NCI-H460 (cell line): ENCODE measurements at places on chromosomes 1 and 21. TPM values are rescaled to one million over a fixed set of nuclear protein-coding genes. Genes with fewer than 3 reads are reported as not detected.

Gene TRAF5
- total RNA-seq, result 12.3 and 15.1 TPM in 2 replicates

- DNase-seq, result no peak
These were observed 348.2 kb upstream of the DUSP10 start for GRCh38 chr1:222090103-222090502.

- no peak for DNase-seq
These were observed 30.1 kb upstream of the PLD5 start for GRCh38 chr1:242554577-242554976.

- no peak for DNase-seq
These were observed 38.7 kb upstream of the DESI2 start for GRCh38 chr1:244614113-244614836.

- peak; percentile 86 for DNase-seq
These were observed 27.7 kb upstream of the DYRK1A start for GRCh38 chr21:37338671-37339551.

DNA sequence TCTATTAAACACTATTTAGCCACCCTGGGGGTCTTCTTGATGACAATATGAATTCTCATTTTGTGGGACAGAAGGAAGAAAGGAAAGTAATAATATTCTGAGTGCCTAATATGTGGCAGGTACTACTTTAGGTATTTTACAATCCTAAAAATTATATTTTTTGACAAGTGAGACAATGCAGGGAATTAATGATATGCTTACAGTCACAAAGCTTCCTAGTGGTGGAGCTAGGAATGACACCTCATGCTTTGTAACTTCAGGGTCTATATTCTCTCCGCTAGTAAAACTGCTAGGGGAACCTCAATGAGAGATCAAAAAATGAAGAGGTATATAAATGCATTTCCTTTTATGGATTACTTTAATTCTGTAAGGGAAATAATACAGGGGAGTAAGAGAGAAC lies 44.3 kb downstream of the TPR start:
- no peak for DNase-seq

Gene PKP1
- total RNA-seq, result 0.03 and 0.07 TPM in 2 replicates

- no peak for DNase-seq
These were observed 40.4 kb downstream of the UBASH3A start for GRCh38 chr21:42443876-42444744.

DNA sequence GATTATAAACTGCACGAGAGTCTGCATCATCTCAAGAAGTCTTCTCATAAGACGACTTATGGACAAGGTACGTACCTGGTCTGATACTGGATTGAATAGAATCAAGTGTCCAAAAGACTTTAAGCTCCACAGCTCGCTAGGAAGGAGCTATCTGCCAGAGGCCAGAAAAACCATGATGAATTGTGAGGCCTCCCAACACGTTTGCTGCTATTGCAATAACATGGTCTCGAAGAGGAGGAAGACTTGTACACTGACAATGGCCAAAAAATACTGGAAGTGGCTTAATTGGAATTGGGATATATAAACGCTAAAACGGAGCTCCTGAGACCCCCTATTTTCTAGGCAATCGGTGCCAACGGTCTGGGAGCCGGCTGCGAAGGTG lies 534 bp downstream of the DNAJC28 start:
- DNase-seq, result no peak

- DNase-seq, result no peak
These were observed 629 bp downstream of the RPS27 start for GRCh38 chr1:153991151-153991630.

DNA sequence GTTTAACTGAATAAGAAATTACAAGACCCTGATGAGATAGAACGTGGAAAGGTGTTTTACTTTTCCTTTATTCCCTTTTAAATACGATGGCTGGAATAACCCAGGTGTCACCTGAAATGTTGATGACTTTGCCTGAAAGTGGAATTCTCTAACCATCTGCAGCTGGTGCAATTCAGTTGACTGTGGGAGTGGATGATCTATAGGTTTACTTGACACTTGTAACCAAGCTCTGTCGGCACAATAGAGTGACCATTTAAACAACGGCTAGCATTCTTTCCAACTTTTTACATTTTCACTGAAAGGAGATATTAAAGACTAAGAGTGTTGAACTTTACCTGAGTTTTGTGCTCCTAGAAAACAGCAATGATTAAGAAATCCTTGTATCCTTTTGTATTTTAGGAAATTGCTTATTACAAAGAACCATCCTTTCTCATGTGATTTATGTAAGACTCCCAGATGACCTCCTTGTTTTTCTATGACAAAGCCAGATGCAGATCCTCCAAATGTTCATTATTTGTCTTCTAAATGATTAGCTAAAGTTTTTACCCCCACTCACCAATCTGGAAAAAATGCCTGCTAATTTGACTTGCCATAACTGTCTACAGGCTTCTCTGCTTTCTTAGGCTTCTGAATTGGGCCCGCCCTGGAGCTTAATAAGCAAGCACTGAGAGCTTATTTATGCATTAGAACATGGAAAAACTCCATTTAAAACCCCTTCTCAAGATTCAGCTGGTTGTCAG lies 129.5 kb upstream of the LRRC7 start:
- no peak for DNase-seq

Gene TFF1
- total RNA-seq, result not detected in 2 replicates

- no peak for DNase-seq
These were observed 110.5 kb upstream of the UBE2U start for GRCh38 chr1:64092851-64093371.

Gene PRKCZ
- total RNA-seq, result 4.2 and 5.4 TPM in 2 replicates

Gene TMEM201
- total RNA-seq, result 2.2 and 2.8 TPM in 2 replicates

GRCh38 chr1:155062151-155062686 lies 1.3 kb upstream of the EFNA4 start:
- no peak for DNase-seq

GRCh38 chr1:87638636-87639035 lies 310.0 kb downstream of the LMO4 start:
- DNase-seq, result no peak

Gene SDC3
- total RNA-seq, result 9.7 and 11.3 TPM in 2 replicates

DNA sequence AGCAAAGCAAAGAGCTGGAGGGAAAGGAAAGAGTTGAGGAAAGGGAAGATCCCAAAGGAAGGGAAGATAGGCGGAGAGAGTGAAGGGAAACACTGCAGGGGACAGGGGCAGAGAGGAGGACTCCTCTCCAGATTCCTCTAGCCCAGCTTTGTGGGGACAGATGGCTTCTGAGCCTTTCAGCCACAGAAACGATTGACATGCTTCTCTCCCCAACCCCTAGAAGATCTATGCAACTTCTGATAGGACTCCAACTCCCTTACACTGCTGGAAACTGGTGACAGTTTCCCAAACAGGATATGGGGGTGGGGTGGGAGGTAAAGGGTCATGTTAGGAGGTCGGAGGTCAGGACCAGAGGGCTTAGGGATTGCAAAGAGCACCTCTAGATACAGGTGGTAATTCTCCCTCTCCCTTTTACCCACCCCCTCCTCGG lies 6.5 kb downstream of the MEX3A start:
- no peak for DNase-seq

GRCh38 chr1:163250382-163250974 lies 47.8 kb upstream of the RGS5 start:
- no peak for DNase-seq
